H7 (cell line): ENCODE measurements at places on chromosomes 6 and 20.

- DNase-seq = no peak
Observed at GRCh38 chr6:70411542-70412251, 1.6 kb upstream of the FAM135A start.

DNA sequence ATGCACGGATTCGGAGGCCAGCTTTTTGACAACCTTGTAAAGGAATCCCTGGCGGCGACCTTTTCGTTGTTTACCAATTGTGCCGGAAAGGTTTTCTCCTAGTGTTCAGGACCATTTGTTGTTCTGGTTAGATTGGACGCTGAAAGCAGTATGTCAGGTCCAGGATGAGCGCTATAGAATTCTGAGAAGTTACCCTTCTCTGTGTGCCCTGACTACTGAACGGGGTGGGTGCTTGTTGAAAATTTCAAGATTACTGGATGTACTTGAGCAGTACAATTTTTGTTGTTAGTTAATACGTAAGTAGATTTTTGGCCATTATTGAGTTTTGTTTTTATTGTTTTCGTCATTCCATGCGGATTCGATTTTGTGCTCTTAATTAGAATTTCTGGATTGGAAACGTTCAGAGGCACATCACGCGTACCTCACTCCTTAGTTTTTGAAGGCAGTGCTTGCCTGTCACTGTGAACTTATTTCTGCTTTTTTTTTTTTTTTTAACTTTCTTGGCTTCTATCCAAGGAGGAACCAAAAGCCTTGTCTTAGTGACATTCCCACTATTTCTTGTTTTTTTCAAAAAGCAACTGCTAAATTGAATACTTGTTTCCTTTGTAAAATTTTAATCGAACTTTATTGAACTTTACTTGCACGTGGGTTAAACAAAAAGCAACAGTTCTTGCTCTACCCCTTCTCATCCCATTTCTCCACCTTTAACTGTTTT, 898 bp downstream of the XRN2 start:
- DNase-seq = no peak

DNA sequence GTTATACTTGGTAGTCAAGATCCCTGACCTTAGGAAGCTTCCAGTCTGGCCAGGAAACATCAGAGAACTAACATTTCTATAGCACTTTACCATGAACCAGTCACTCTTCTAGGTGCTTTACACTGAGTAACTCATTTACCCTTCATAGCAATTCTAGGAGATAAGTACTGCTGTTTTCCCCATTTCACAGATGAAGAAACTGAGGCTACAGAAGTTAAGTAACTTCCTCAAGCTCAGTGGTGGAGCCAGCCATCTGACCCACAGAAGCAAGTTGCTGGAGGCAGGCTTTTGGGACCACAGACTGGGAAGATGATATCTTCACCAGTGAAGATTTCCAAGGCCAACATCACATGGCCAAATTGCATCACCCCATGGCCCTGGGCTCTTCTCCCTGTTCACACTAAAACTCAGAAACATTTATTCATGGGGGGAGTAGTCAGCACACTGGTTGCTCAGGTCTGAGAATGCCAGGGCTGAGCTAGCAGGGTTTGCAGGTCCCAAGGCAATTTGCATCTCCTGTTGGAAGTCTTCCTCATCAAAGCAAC, 70.3 kb downstream of the UNC5CL start:
- no peak for DNase-seq

- DNase-seq = no peak
Observed at GRCh38 chr20:33082546-33082945, 3.1 kb downstream of the BPIFB4 start.

DNA sequence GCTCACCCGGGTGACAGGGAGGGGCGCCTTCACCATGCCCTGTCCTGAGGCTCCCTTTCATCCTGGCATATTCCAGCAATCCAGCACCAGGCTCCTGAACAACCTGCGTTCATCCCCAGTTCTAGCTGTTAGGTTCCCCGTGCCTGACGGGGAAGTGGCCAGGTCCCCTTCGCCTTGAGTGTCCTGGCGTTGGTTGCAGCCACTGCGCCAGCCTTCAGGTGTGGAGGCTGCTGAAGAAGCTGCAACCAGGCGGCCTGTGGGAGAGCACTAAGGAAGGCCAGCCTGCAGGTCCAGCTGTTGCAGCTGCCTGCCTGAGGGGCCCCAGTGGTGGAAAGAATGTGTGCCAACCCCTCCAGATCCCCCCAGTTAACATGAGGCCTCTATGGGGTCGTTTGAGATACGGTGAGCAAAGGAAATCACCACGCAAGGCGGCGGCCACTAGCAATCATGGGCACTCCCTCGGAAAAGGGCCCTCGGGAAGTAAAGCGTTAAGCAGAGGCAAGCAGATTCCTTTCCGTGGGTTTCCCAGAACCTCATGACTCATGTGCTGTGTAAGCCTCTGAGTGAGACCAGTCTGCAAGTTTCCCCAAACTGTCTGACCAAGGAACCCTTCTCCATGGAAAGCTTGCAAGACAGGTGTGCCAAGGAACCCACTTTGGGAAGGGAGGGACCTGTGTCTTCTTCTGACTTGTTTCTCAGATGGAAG, 320.8 kb downstream of the TAF4 start:
- DNase-seq = no peak

DNA sequence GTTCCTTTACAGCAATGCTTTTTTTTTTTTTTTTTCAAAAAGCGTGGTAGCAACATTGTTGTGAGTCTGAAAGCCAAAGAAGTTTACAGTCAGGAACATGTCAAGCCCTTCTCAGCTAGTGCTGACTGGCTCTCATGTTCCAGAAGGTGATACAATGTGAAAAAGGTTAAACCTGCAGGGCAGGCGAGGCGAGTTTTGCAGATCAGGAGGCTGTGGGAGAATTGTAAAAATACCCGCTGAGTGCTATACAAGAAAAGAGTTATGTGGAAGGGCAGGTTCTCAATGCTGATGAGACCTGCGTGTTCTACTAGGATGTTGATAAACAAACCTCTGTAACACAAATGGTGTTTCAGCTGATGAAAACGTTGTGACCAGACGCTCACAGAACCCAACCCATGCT, 30.9 kb upstream of the RPP40 start:
- DNase-seq = no peak

DNA sequence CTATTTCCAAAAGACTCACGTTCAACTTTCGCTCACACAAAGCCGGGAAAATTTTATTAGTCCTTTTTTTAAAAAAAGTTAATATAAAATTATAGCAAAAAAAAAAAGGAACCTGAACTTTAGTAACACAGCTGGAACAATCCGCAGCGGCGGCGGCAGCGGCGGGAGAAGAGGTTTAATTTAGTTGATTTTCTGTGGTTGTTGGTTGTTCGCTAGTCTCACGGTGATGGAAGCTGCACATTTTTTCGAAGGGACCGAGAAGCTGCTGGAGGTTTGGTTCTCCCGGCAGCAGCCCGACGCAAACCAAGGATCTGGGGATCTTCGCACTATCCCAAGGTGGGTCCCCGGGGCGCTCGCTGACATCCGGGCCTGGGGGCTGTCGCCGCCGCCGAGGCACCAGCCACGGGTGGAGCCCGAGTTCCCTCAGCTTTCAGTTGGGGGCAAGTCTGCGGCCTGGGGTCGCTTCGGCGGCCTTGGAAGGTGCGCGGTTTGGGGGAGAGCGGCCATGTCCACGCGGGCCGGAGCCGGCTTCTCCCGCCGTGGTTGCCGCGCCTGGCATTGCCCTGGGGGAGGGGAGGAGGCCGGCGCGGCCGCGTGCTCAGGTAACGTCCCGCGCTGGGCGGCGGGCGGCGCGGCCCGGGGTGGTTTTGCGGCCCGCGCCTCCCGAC, 429 bp downstream of the AMD1 start:
- DNase-seq = no peak

- no peak for DNase-seq
Observed at GRCh38 chr6:102525336-102525735, 1131.8 kb downstream of the GRIK2 start.

DNA sequence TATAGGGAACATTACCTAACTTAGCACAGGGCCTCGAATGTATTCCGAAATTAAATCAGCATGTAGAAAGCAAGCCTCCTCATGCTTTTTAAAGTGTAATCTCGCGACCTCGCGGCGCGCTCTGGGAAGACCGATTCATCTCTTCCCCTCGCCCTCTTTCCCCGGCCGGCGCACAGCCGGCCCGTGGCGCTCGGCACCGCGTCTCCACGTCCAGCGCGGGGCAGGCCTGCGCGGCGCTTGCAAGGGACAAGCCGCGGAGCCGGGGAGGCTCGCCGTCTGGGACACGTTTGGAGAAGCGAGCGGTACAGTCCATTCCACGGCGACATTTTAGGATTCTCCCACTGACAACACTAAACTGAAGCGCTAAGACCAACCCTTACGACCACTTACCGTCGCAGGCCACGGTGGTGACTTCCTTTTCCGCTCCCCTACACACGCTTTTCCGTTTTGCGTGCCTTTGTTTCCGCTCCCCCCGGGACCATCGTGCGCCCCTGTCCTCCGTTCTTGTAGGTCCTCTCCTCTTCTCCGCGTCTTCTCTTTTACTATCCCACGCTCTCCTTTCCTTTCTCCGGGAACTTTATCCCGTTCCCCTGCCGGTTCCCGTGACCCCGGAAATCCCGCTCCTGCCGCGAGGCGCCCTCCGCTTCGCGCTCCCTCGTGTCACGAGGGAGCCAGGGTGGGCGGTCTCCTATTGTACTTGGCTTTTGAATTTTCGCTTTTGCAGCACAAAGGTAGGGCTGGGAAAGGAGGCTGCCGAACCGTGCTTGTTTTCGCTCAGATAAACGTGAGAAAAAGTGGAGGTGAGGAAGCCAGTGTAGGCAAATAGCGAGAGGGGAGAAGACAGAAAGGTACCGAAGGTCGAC, at the start of gene ECHDC1:
Gene ECHDC1 (minus strand): TSS at position 664 of the 863 bp plus-strand sequence. CDS start 12,581 bp downstream, outside the sequence.
- DNase-seq = peak; percentile 73

GRCh38 chr20:23937303-23938117, 51.1 kb downstream of the GGTLC1 start:
- peak; percentile 75 for DNase-seq

DNA sequence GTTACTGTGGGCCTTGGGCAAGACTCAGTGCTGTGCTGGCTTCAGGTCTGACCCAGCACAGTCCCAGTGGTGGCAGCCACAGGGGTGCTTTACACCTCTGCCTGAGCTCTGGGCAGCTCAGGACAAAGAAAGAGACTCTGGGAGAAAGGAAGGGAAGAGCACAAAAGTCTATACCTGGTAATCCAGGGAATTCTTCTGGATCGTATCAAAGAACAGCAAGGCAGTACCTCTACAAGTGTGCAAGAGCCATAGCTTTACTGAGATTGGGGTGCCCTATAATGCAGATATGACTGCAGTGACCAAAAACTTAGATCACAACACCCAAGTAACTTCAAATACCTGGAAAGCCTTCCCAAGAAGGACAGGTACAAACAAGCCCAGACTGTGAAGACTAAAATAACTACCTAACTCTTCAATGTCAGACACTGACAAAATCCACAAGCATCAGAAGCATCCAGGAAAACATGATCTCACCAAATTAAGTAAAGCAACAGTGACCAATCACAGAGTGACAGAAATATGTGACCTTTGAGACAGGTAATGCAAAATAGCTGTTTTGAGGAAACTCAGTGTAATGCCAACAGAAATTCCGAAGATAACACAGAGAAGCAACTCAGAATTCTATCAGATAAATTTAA, 47.9 kb upstream of the LIN28B start:
- DNase-seq = no peak

- DNase-seq = no peak
Observed at GRCh38 chr6:70506321-70506720, 60.4 kb upstream of the SDHAF4 start.

- DNase-seq = no peak
Observed at GRCh38 chr6:53066874-53067706, 1.9 kb downstream of the FBXO9 start.

- DNase-seq = no peak
Observed at GRCh38 chr6:14035874-14036273, 81.7 kb upstream of the CD83 start.

GRCh38 chr20:6360766-6361165, 237.9 kb upstream of the FERMT1 start:
- no peak for DNase-seq

DNA sequence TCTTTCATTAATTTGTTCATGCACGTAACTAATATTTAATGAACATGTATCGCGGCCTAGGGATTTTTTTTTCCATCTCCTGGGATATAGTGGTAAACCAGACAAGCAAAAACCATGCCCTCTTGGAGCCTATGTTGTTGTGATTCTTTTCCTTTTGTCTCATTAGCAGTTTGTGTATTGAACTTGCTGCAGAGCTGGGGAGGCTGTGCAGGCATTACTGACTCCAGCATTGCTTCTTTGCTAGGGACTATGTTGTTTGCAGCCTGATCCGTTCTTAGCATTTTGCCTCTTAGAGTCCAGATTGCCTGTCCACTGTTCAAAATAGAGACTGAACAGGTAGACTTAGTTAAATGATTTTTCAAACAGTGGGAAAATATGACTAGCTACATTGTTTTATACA, 9.7 kb downstream of the SCAF8 start:
- no peak for DNase-seq

DNA sequence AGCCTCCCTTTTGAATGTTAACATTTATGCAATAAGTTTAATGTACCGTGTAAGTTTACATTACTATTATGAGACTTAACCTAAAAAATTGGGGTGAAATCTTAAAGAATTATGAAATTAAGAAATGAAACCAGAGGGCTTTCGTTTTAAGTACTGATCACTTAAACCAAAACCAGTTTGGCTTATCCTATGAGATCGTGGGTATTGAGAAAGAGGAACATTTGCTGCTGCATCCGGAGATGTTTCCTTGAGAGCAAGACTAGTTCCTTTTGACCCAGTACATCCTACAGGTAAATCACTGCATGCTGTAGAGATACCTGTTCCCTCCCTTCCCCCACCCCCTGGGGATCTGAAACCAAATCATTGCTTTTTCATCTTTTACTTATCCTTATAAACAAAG, 201.3 kb downstream of the ESR1 start:
- DNase-seq = no peak

GRCh38 chr6:30206799-30207618, 6.2 kb downstream of the TRIM26 start:
- peak; percentile 54 for DNase-seq

GRCh38 chr6:44100088-44100550, 27.1 kb downstream of the MRPL14 start:
- peak; percentile 68 for DNase-seq

DNA sequence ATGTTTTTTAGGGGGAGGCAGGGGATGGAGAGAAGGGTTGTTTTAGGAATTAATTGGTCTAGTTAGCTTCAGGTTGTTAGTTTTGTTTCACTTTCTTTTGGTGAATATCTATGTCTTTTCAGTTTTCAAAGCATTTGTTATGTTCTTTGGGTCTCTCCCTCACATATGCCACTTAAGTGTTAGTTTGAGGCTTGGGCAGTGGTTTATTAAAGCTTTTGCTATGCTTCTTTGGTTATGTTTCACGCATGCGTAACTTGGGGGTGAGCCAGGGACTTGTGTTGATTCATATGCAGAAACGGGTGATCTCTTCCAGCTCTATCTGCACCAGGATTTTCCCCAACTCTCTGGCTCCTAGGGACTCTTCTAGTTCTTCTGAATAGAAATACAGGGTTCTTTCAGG, 11.4 kb upstream of the MMS22L start:
- DNase-seq = peak; percentile 4

DNA sequence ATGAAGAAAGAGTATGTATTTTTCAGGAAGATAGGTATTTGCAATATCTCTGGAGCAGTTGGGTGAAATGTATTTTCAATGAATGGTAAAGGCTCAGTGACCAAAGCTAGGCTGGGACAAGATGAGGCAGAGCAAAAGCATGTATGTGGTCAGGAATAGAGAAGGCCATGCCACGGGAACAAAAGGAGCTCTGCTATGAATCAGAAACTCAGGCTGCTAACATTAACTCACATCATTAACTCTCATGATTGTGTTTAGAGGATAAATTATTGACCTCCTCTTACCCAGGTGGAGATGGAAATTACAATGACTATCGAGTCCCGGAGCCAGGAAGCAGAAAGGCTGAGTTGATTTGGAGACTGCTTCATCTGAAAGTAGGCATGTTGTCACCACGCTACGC, 220.2 kb downstream of the FUT9 start:
- no peak for DNase-seq

- DNase-seq = no peak
Observed at GRCh38 chr6:117263353-117263927, 1.9 kb upstream of the VGLL2 start.
